Stimulated activated CD4-positive, alpha-beta T cell treated with anti-CD3 and anti-CD28 coated beads, Interleukin-1b, Interleukin-23, amount 100 ng/mL, for 4 hours (primary cell): ENCODE measurements at places on chromosomes 3 and 15.

- no peak for DNase-seq
Measured at GRCh38 chr3:112980080-112980479, 5.2 kb upstream of the CD200R1 start.

GRCh38 chr3:29426302-29427226 is 145.7 kb downstream of the RBMS3 start:
- DNase-seq: no peak

DNA sequence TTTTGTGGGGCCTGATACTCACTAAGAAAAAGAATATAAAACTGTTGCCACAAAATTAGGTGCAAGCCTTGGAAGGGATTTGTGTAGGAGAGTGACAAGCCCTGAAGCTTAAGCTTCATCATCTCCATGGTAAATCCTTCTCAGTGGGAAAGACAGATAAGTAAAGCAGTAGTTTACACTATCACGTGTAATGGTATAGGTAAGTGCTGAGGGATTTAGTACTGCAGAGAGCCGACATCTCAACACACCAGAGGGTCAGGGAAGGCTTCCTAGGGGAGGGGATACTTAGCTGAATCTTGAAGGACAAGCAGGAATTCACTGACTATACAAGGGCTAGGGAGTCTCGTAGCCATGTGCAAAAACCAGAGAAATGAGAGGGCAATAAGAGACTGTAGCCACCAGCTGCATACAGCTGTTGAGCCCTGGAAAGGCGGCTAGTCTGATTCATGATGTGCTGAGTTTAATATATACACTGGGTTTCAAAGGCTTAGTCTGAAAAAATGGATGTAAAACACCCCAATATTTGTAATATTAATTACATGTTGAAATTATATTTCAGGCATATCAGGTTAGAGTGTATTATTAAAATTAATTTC is 11.1 kb downstream of the SLC24A1 start:
- DNase-seq: no peak

- DNase-seq: no peak
Measured at GRCh38 chr3:157441102-157441624, 4.5 kb downstream of the PTX3 start.

- no peak for DNase-seq
Measured at GRCh38 chr3:55538158-55538557, 51.1 kb upstream of the WNT5A start.

- no peak for DNase-seq
Measured at GRCh38 chr3:142618917-142619461, 22.8 kb downstream of the PLS1 start.

DNA sequence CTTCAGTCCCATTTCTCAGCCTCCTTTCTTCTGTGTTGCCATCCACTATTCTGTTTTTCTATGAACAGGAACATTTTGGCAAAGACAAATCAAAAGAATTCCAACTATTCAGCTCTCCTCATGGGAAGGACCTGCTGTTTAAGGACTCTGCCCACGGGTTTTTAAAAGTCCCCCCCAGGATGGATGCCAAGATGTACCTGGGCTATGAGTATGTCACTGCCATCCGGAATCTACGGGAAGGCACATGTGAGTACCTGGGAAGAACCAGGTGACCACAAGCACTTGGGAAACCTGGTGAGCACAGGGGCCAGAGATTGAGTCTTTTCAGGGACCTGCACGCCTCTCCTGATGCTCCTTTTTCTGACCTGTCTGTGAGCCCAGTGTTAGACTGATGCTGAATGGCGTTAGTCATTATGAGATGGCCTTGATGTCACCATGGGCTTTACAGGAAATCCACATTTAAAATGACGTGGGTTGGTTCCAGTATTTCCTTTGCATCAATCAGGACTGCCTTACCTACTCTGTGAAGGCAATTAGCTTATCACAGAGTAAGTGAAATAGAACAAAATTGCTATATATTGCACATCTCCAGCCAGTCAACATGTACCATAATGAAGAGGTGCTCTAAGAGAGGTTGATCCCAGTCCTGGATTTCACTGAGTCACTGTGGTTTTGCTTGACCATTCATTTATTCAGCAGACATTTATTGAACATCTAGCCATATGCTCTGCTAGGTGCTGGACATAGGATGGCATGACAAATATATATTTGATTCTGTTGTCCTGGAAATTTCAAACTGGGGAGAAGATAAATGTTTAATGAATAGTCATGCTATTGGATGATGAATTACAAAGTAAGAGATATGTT is 11.7 kb downstream of the TF start:
- DNase-seq: no peak

DNA sequence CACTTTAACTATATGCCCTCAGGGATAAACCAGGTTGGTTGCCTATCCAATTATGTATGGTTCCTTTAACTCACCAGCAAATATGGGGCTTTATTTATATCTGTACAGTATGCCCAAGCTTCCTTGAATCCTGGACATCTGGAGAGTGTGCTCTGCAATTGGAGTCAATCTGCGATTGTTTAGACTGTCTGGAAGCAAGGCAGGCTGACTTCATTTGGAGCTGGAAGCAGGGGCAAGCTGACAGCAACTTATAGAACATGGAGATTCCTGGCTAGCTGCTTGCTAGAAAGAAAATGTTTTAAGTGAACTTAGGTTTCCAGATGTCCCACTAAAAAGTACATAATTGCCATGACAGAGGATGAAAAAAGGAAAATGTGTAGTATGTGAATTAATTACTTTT is 63.7 kb upstream of the TPRG1 start:
- DNase-seq: no peak
